ENCODE measurements at places on chromosomes 1 and 21.

- no peak for DNase-seq
These were observed 3.7 kb downstream of the SYT6 start for GRCh38 chr1:114150016-114150415.

GRCh38 chr1:218557731-218558130, 212.6 kb downstream of the TGFB2 start:
- DNase-seq = peak; percentile 21

- no peak for DNase-seq
These were observed 74.3 kb upstream of the FAM3B start for GRCh38 chr21:41242238-41242829.

- no peak for DNase-seq
These were observed 179.5 kb upstream of the ARHGEF16 start for GRCh38 chr1:3274972-3275371.

GRCh38 chr1:25786887-25787759, 12.9 kb upstream of the SELENON start:
- DNase-seq = no peak

DNA sequence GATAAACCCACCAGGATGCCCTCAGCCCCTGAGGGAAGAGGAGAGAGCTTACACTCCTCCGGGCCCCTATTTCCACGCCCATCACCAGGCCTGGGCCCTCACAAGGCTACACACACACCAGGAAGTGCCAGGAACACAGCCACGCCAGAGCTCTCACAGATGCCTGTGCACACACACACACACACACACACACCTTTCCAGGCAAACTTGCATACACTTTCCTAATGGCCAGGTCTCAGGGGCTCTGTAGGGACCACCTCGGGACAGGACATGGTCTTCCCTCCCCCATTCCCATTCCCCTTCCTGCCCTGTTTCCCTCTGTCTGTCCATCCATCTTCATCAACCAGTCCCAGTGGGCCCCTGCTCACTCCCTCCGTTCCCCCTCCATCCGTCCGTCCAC, 9.7 kb upstream of the EPHA2 start:
- no peak for DNase-seq

- DNase-seq = no peak
These were observed 241.6 kb downstream of the ZNF326 start for GRCh38 chr1:90236493-90236892.

All from left renal pelvis (tissue), 4 donors.